ENCODE measurements at places on chromosomes 1 and 21.

- no peak for DNase-seq
These were observed 33.1 kb downstream of the NDC1 start for GRCh38 chr1:53804791-53805505.

DNA sequence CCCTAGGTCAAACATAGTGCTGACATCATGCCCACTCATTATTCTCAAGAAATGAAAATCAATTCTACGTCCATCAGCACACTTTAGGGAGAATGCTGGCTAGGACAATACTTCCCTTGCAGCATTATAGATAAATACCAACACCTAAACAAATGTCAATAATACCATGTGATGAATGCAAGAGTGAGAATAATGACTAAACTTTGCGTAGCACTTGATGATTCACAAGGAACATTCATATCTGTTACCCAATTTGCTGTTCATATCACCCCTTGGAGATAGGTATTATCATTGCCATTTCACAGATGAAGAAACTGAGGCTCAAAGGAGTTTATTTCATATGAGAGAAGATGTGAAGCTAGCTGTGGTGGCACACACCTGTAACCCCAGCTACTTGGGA lies 24.8 kb upstream of the EPS15 start:
- DNase-seq, result no peak

DNA sequence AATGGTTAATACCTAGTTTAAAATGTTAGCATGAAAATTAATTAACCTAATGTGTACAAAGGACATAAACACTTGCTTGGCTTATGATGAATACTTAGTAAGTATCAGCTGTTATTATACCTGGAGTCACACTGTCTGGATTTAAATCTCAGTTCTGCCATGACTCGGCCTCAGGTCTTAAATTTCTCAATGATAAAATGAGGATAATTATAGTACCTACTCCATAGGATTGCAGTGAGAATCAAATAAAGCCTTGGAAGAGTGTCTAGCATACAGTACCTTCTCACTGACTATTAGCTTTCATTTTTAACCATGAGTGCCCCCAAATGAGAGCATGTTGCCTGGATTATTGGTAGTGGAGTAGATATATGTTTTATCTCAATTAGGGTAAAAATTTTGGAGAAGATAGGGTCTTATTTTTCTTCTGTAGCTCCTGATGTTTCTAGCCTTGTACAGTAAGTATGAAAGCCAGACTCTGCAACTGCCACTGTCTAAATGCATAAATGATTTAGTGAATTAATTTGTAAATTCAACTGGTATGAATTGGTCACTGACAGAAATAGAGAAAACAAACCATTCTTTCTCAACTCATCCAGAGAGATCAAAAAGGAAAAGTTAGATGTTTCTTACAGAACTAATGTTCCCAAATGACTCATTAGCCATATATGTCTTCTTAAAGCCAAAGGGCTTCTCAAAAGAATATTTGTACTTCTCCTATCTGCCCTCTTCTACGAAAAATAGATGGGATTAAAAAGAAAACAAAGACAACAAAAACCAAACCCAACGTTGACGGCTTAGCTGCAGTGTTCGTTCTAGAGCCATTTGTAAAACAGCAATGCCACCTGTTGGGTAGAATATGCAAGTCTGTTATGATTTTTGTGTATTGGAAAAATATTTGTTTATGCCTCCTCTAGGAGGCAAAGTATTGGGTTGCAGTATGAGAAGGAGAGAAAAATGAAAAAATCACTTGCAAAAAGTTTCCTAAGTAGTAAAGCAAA lies 53.8 kb upstream of the MROH9 start:
- DNase-seq, result peak; percentile 5

- no peak for DNase-seq
These were observed 12.8 kb downstream of the SH3BP5L start for GRCh38 chr1:248812736-248813425.

- DNase-seq, result no peak
These were observed 187.3 kb downstream of the VAV3 start for GRCh38 chr1:107777664-107778047.

- DNase-seq, result peak; percentile 98
These were observed 14.1 kb downstream of the COP1 start for GRCh38 chr1:176193023-176193422.

- no peak for DNase-seq
These were observed 128.9 kb downstream of the TRABD2B start for GRCh38 chr1:47868348-47868676.

GRCh38 chr1:156959414-156959813 lies 39.0 kb downstream of the LRRC71 start:
- DNase-seq, result no peak

- DNase-seq, result no peak
These were observed 91.9 kb upstream of the IGSF21 start for GRCh38 chr1:18015719-18016118.

GRCh38 chr21:44845418-44846223 lies 27.8 kb upstream of the SUMO3 start:
- DNase-seq, result no peak

- no peak for DNase-seq
These were observed 18.6 kb upstream of the PRKAA2 start for GRCh38 chr1:56626546-56626945.

- no peak for DNase-seq
These were observed 144.4 kb upstream of the ETS2 start for GRCh38 chr21:38661197-38661871.

GRCh38 chr1:186244825-186245224 lies 130.2 kb downstream of the TPR start:
- DNase-seq, result no peak

DNA sequence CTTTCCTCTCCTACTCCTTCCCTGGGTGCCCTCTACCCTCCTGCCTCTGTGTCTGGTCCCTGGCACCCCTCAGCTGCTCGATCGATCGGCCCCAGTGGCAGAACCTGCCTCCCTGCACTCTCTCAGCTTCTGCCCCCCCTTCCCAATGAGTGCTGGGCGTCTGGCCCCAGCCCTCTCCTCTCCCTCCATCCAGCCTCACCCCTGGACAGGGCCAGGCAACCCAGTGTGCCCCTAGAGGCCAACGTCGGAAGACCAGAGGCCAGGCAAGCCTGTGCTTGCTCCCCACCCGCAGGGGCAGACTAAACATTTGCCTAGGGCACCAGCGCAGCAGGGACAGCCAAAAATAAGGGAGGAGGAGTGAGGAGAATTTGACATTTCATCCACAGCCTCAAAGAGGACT lies 43.5 kb downstream of the LGR6 start:
- no peak for DNase-seq

- no peak for DNase-seq
These were observed 201.1 kb downstream of the OMA1 start for GRCh38 chr1:58345215-58346035.

DNA sequence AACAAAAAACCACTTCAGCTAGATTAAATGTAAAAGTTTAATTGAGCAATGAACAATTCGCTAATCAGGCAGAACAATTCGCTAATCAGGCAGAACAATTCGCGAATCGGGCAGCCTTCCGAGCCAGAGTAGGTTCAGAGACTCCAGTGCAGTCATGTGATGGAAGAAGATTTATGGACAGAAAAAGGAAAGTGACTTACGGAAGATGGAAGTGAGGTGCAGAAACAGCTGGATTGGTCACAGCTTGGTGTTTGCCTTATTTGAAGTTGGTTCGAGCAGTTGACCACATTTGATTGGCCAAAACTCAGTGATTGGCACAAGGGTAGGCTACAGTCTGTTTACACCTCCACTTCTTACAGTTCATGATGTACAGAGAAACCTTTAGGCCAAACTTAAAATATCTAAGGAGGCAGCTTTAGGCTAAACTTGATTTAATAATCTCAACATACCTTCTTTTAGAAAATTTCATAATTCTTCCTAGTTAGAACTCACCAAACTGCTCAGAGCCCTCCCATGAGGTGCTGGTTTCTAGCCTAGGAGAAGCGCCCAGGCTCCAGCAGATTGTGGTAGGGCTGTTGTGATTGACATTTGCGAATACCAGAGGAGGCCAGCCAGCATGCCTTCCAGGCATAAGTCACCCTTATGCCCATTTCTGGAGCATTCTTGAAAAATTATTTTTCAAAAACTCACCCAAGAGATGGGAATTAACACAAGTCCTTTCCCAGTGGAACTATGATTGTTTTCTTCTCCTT lies 22.8 kb upstream of the KCNC4 start:
- DNase-seq, result no peak

DNA sequence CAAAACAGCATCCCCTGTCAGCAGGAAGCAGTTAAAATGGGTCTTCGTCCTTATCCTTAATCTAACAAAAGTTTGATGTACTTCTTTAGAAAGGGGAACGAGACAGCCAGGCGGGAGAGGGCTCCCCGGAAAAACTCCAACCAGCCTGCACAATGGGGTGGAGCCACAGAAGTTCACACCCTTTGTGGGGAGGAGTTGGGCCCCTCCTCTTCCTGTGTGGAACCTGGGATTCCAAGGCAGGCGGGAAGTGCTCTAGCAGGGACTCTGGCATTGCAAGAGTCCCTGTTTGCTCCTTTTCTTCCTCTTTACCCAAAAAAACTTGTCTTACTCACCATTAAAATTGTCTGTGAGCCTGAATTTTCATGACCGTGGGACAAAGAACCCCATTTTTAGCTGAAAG lies 47.7 kb downstream of the FCRL5 start:
- DNase-seq, result no peak

DNA sequence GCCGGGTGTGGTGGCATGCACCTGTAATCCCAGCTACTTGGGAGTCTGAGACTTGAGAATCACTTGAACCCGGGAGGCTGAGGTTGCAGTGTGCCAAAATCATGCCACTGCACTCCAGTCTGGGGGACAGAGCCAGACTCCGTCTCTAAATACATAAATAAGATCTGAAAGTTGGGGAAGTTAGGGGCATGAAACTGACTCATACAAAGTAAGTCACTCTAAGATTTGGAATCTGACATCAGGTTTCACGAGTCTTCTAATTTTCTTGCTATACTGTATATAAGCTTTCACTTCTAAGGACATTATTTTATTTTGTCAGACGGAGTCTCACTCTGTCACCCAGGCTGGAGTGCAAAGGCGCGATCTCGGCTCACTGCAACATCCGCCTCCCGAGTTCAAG lies 30.1 kb downstream of the RNF19B start:
- DNase-seq, result no peak

DNA sequence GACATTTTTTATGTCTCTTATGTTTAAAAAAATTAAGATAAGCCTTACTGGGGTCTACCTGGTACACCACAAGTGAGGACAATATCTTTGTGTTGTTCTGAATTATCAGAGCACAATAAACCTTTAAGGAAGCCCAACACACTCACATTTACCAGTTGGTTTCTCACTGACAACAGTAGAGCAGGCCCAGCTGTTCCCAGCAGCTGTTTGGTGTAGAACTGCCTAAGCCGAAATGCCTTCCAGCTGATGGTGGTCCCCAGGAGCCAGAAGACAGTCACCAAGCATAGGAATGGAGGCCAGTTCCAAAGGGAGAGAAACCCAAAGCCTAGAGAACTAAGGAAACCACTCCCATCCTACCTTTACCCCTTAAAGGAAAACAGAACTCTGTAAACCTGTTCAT lies 428.6 kb upstream of the CAMK1G start:
- DNase-seq, result no peak

GRCh38 chr1:28456078-28456477 lies 49.8 kb upstream of the RCC1 start:
- DNase-seq, result peak; percentile 54

- DNase-seq, result no peak
These were observed 1060.6 kb upstream of the NCAM2 start for GRCh38 chr21:19937619-19938018.

- DNase-seq, result peak; percentile 52
These were observed 92.2 kb downstream of the CD58 start for GRCh38 chr1:116478621-116479020.

Measured in renal cortical epithelial cell (primary cell).